ENCODE measurements at places on chromosomes 2 and 18.

DNA sequence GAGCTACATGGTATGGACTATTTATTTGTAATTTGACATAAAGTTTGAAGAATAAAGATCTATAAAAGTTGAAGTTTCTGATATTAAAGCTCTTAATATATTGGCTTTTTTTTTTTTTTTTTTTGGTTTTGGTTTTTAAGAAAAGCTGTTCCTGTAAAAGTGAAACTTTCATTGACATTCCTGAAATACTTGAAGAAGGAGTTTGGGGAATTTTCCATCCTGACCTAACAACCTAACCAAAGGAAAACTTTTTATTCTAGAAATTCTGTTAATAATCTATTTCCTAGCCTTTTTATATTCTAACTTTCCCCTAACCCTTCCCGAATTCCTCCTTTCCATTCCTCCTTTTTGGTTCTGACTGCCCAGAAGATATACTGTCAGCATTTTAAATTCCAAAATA is 83.7 kb downstream of the ACSL3 start:
- DNase-seq, result no peak

DNA sequence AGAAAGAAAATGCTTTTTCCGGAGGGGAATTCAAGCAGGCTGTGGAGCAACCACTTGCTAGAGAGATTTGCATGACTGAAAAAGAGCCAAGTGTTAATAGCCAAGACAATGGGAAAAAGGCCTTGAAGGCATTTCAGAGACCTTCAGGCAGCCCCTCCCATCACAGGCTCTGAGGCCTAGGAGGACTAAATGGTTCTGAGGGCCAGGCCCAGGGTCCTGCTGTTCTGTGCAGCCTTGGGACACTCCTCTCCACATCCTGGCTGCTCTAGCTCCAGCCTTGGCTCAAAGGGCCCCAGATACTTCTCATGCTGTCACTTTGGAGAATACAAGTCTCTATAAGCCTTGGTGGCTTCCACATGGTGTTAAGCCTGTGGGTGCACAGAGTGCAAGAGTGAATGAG is 81.8 kb downstream of the B3GNT2 start:
- DNase-seq, result no peak

GRCh38 chr2:152399003-152399402 is 64.0 kb downstream of the FMNL2 start:
- DNase-seq, result no peak

DNA sequence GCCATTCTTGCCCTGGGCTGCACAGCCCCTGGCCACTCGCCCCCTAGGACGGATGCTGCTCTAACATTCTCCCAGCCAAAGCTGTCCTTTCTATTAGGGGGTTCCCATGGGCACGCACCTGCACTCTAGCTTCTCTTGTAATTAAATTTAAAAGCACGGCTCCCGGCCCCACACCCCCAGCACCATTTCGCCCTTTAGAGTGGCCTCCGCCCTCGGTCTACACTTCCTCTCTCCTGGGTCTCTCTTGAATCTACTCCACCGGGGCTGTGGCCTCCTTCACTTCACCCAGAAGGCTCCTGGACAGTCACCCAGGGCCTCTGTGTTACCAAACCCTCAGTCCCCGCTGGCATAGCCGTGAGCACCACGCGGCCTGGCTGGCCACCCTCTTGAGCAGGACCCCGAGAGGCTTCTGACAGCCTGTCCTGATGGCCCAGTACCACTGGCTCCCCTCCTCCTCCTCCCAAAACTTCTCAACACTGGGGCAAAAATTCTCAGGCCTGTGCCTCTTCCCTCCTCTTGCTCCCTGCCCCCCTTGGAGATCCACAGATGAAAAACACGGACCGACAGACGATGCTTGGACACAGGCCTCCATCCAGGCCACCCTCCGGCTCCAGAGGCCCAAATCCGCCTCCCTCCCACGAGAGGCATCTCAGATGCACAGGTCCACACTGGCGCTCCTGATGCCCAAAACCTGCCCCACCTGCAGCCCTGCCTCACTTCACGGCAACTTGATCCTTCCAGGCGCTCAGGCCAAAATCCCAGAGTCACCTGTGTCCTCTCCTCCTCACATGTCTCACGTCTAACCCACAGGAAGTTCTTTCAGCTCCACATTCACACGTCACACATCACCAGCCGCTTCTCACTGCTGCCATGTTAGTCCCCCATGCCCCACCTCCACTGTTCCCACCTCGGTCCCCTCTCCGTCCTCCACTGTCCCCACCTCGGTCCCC is 6.9 kb upstream of the RAB17 start:
- DNase-seq, result no peak

GRCh38 chr18:5738526-5738925 is 156.8 kb downstream of the TMEM200C start:
- DNase-seq, result no peak

DNA sequence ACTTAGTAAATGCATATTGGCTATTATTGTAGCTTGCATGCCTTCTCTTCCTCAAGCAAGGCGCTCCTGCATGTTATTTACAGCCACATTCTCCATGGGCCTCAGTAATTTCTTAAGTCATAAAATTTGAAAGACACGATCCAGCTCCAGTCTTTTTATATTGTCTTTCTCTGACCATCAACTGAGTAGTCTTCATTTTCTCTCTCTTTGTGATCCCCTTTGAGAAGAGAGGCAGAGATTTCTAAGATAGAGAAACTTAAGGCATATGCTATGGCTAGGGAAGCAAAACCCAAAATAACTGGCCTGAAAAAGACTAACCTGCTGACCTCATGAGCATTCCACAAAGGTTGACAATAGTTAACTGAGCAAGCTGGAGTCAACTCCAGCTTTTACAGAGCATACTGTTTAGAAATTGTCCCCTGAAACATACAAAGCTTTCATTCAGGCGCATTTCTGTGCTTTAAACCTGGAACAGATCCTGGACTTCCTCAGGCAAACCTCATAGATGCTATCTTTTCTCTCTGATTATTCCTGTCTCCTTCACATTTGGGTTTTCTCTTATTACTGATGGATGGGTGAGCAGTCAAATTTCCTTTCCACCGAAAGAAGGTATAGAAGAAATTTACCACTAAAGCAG is 4.6 kb downstream of the DPP4 start:
- DNase-seq, result no peak

DNA sequence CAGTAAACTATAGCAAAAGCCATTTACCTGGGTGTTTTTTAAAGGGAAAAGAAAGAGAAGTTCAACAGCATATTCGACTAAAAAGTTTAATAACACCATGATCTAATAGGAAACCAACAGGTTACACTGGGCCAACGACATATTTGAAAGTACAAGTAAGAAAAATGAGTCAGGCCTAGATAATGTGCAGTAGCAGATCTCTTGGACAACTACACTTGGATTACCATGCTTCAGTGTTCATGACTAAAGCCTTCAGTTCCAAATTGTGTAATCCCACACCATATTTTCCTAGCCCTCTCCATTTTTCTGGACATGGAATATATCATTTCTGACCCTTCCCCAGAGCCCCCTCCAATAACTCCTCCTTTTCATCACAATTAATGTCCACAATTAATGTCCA is 39.1 kb upstream of the FIGN start:
- DNase-seq, result no peak

GRCh38 chr18:71485611-71486010 is 1058.5 kb downstream of the CBLN2 start:
- DNase-seq, result no peak

GRCh38 chr2:110101280-110101844 is 14.3 kb downstream of the MALL start:
- DNase-seq, result peak; percentile 99

DNA sequence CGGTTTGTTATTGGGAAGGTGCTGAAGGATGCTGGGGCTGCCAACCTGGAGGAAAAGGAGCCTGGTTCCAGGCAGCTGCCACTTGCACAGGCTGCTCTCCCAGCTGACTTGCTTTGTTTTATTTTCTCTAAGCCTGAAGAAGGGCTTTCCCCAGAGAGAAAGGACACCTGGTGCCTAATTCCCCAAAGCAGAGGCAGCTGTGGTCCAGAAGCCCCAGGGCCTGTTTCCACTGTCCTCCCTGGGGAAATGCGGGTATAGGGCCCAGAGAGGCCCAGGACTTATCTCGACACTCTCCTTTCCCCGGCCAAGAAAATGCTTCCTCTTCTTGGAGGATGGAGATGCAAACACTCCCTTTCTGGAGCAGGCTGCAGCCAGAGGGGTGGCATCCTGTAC is 30.1 kb downstream of the INO80C start:
- DNase-seq, result no peak

DNA sequence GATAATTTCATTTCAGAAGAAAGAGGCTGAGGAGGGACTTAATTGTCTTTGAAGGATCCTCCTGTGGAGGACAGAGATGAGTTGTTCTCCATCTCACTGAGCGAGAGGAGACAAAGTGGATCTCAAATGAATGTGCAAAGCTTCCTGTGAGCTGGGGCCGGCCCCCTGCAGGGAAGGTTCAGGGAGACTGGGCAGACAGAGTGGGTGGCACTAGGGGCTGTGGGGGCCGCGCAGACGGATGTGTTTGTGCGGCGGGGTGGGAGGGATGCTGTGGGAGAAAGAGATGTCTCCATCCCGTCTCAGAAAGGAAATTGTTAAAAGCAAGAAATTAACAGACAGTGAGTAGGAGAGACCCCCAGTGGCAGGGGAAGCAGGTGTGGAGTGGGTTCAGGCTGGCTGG is 29.1 kb downstream of the KLHL29 start:
- no peak for DNase-seq

DNA sequence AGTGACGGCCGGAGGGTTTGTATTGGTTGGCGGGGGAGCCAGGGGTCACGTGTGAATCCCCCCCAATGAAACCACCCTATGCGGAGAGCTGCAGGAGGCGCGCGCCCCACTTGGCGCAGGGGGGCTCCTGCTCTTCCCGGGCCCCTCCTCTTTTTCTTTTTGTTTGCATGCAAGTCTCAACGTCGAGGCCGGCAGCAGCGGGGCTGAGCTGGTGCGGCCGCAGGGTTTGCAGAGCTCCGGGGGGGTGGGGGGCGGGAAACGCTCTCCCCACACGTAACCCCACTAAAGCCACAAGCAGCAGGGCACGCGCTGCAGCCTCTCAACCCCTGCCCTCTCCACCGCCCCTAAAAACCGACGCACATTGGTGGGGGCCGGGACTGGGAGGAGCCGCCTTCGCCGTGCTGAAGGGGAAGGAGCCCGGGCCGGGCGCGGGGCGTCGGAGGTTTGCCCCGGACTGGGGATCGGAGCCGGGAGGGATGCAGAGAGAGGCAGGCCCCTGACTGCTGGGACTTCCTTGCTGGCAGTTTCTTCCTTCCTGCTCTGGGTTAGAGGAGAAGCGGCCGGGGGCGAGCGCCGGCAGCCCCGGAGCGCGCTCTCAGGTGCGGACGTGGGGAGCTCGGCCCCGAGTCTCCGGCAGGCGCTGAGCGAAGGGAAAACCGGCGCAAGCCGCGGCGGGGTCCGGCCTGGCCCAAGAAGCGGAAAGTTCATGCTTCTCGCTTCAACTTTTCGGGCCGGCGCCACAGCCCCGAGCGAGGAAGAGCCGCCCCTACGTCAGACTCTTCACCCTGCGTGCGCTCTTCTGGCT is 864 bp downstream of the LBH start:
- DNase-seq, result peak; percentile 29

GRCh38 chr18:14939141-14939540 is 191.2 kb downstream of the ANKRD30B start:
- DNase-seq, result no peak

GRCh38 chr2:95115418-95115817 is 6.2 kb downstream of the MRPS5 start:
- peak; percentile 42 for DNase-seq

DNA sequence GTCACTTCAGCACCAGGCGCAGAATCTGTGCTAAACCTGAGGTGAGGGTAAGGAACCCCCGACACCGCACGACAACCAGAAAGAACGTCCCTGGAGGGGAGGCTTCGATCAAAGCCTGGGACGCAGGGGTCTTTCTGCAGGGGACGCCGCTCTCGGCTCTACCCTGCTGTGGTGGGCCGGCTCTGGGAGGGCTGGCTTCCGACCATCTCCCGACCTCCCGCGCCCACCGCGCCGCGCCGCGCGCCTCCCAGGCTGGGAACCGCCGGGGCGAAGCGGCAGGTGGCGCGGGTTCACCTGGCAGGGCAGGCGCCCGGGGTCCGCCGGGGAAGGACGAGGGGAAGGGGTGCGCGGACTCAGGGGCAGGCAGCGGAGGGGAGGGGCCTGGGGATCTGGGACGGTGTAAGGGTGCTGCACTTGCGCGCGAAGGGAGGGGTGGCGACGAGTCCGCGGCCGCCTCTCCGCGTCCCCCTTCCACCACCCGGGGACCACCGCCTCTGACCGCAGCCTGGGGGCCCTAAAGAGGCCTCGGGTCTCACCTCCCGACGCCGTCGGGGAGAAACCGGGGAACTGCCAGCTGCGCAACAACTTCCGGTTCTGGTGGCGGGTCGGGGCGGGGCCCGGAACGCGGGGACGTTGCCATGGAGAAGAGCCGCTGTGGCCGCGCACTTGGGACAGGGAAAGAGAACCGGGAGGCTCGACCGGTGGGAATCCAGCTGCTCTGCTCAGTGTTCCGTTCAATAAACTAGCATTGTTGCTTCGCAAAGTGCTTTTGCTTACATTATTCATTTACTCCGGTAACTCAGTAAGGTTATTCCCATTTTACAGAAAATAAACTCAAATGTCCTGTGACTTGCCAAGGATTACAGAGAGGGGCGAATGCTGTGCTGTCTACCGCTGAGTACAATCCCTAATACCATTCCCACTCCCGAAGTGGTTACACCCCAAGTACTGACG is at the start of gene ZNF396:
Gene ZNF396 (minus strand): TSS at position 596 of the 954 bp plus-strand sequence. CDS start 3,045 bp downstream, outside the sequence.
- DNase-seq, result peak; percentile 26

GRCh38 chr2:72822794-72823193 is 3.0 kb downstream of the EXOC6B start:
- DNase-seq, result no peak

GRCh38 chr2:141929331-141930252 is 201.2 kb downstream of the LRP1B start:
- no peak for DNase-seq

GRCh38 chr18:79283131-79283810 is 112.5 kb upstream of the NFATC1 start:
- no peak for DNase-seq

GRCh38 chr2:134762508-134762907 is 43.7 kb upstream of the TMEM163 start:
- no peak for DNase-seq

- DNase-seq, result no peak
These were observed 2.4 kb upstream of the SP9 start for GRCh38 chr2:174332217-174332963.

DNA sequence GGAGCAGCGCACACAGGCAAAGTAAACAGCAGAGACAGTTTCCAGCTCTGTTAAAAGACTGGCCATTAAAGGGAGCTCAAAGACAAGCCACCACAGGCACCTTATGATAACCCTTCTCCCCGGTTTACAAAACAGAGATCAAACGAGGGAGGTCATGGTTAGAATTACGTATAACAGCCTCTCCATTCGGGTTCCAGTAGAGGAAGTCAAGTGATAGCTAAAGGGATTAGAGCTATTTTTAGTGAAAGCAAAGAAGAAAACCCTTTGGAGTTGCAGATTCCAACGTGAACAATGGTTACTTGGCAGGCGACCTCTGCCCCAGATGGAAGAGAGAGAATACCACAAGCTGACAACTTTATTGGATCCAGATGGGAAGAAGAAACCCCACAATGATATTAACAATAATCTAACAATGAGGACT is 31.2 kb upstream of the EDAR start:
- DNase-seq, result no peak

GRCh38 chr18:80105369-80106167 is 3.5 kb upstream of the ADNP2 start:
- DNase-seq, result no peak

Measured in kidney capillary endothelial cell (primary cell).